GM23248 (cell line): ENCODE measurements at places on chromosomes 5 and 9.
A peak's percentile ranks its signal among the peaks of the same experiment; 100 is the strongest.

DNA sequence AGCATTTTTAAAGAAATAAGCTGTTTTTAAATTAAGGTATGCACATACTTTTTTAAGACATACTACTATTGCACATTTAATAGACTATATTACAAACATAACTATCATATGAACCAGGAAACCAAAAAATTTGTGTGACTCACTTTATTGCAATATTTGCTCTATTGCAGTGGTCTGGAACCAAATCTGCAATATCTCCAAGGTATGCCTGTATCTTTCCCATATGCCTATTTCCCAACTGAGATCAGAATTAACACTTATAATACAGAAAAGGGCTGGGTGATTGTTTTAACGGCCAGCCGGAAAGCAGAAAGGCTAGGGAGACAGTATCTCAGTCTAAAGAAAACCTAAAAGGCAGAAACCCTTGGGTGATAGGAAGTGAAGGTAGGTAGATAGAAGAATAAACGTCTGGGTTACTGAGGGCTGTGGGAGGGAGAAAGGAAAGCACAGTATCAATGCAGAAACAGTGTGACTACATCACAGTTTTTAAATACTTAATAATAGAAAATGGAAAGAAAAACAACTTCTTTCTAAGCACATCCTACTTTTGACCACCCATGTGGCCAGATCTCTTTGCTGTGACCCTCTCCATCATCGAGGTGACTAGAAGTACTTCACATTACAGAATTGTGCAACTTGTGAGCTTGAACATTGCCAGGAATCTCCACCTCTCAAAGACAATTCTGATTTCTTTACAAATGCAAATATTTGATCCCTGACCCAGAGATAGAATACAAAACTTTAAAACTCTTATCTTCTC, 126.4 kb downstream of the LPAR1 start:
- H3K27ac ChIP-seq = peak overlapping the region; percentile 70
- peak; percentile 62 for DNase-seq
- H3K4me3 ChIP-seq = peak overlapping the region; percentile 48

GRCh38 chr5:172458976-172459782, 4.9 kb upstream of the SH3PXD2B start:
- H3K4me3 ChIP-seq = no peak overlapping the region
- DNase-seq = no peak
- no peaks in the 10 kb centered on the region for H3K36me3 ChIP-seq
- no peaks in the 10 kb centered on the region for H3K27me3 ChIP-seq
- H3K27ac ChIP-seq = no peak overlapping the region

GRCh38 chr9:121662891-121663580, 11.6 kb downstream of the DAB2IP start:
- H3K4me3 ChIP-seq = no peak overlapping the region
- peaks cover 2% of the 10 kb centered on the region; the same call in 1 of the 2 replicates for H3K27me3 ChIP-seq
- H3K27ac ChIP-seq = no peak overlapping the region
- no peak for DNase-seq
- no peaks in the 10 kb centered on the region for H3K4me1 ChIP-seq
- no peaks in the 10 kb centered on the region for H3K36me3 ChIP-seq

DNA sequence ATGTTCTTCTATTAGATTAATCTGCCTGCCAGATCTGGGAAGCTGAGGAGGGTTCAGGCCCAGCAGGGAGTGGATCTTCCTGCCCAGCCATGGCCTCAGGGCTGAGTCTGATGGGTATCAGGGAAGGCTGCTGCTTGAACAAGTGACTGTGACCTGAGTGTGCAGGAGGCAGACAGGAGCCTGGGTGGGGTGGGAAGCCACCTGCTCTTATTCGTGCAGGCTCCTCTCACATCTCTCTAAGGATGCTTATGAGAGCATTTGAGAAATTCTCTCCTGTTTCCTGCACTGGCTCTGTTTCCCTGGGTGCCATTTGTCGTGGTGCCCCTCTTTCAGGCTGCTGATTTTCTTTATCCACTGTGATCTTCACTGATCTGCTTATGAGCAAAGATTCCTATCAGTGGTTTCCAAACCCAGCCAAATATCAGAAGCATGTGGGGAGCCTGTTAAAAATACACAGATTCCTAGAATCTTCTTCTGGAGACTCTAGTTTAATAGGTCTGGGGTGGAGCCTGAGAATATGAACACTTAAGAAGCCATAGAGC, 2.1 kb downstream of the RGS3 start:
- H3K36me3 ChIP-seq = no peaks in the 10 kb centered on the region
- no peak for DNase-seq
- H3K27me3 ChIP-seq = no peaks in the 10 kb centered on the region
- no peak overlapping the region for H3K27ac ChIP-seq
- no peak overlapping the region for H3K4me3 ChIP-seq

- H3K27ac ChIP-seq = no peak overlapping the region
- no peak for DNase-seq
- no peaks in the 10 kb centered on the region for H3K4me1 ChIP-seq
These were observed 68.9 kb upstream of the SELENOP start for GRCh38 chr5:42880496-42881150.

DNA sequence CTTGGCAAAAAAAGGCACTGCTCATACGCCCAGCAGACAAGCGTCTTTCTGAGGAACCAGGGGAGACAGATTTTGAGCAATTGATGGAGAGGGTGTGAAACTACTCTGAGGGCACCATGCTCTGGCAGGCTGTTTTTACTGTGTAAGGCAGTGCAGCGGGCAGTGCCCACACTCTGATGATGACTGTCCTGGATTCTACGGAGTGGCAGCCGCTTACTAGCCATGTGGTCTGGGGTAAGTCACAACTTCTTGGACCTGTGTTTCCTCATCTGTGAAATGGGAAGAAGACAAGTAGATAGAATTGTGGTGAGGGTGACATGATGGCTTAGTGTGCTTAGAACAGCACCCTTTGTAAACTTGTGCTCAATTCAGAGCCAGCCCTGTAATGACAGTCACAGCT, 38.8 kb downstream of the FABP6 start:
- DNase-seq = no peak

- H3K4me3 ChIP-seq = no peak overlapping the region
- no peak for DNase-seq
- no peaks in the 10 kb centered on the region for H3K36me3 ChIP-seq
- H3K27me3 ChIP-seq = no peaks in the 10 kb centered on the region
These were observed 36.7 kb upstream of the ANXA1 start for GRCh38 chr9:73114958-73115357.

DNA sequence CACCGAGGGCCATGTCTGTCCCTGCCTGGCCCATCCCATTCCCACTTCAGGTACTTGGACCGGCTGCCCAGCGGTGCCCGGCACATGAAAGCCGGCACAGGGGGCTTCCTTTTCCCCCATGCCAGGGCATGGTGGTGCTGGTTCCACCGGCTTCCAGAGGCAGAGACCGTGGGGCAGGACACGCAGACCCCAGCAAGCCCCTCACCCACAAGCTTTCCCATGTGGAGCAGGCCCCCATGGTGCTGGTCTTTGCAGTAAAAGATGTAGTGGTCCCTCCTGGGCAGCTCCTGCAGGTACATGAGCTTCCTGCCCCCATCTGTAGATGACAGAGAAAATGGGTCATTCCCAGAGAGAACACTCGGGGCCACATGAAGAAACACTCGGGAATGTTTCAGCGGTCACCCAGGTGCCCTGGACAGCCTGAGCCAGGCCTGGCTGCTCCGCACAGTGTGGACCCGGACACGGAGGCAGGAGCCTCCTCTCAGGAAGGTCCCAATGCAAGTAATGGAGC, 2.0 kb downstream of the OBP2B start:
- no peaks in the 10 kb centered on the region for H3K4me1 ChIP-seq
- H3K36me3 ChIP-seq = no peaks in the 10 kb centered on the region
- peaks cover 29% of the 10 kb centered on the region for H3K27me3 ChIP-seq
- H3K4me3 ChIP-seq = no peak overlapping the region

- H3K4me1 ChIP-seq = peaks cover 14% of the 10 kb centered on the region
- peak overlapping the region; percentile 68 for H3K27ac ChIP-seq
- DNase-seq = peak; percentile 89
- H3K4me3 ChIP-seq = peak overlapping the region; percentile 29
- no peaks in the 10 kb centered on the region for H3K36me3 ChIP-seq
- H3K27me3 ChIP-seq = no peaks in the 10 kb centered on the region
These were observed 54.1 kb downstream of the DUSP1 start for GRCh38 chr5:172716796-172717313.

DNA sequence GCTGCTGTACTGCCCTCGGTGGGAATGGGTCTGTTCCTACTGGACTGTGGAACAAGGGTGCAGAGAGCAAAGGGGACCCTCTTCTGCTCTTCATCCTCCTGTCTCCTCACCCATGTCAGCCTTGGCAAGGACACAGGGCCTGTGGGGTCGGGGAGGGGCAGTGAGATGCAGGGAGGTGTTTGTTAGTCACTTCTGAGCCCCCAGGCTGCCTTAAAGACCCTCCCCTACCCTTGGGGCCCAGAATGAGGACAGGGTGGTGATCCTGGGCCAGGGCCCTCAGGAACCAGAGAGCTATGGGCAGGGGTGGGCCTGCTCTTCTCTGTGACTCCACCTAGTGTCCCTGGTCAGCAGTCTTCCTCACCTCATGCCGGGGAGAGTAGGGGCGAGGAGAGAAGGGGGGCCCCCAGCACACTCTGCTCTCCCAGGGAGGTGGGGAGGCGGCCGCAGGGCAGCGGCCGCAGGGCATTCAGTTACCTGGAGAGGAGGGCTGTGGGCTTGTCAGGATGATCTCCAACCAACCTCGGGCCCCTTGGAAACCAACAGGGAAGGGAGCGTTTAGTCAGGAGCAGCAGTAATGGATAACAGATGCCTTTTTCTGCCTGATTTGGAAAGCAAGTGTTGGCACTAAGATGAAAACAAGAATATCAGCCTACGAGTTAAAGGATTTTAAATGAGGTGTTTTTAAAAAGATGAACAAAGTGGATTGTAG, 62.0 kb upstream of the GARNL3 start:
- no peaks in the 10 kb centered on the region for H3K36me3 ChIP-seq
- H3K4me1 ChIP-seq = no peaks in the 10 kb centered on the region
- H3K27me3 ChIP-seq = peaks cover 3% of the 10 kb centered on the region; the same call in 1 of the 2 replicates
- no peak overlapping the region for H3K27ac ChIP-seq

DNA sequence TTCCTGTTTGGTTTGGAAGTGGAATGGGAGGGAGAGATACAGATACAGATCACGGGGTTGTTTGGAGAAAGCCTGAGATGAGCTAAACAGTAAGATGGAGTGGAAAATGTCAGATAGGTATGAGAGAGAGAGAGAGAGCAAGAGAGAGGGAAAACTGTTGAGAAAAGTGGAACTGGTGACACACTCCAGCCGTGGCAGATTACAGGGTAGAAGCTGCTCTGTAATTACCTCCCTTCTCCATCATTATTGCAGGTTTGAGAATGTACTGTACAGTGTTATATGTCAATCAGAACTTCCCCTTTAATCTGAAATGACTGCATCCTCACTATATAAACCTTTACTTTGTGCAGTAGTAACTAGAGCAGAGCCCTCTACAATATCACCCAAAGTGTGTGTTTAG, 74.5 kb upstream of the WWC1 start:
- no peak overlapping the region for H3K27ac ChIP-seq
- no peaks in the 10 kb centered on the region for H3K4me1 ChIP-seq
- H3K27me3 ChIP-seq = no peaks in the 10 kb centered on the region
- no peak for DNase-seq
- H3K36me3 ChIP-seq = peaks cover 40% of the 10 kb centered on the region; the same call in 1 of the 2 replicates

DNA sequence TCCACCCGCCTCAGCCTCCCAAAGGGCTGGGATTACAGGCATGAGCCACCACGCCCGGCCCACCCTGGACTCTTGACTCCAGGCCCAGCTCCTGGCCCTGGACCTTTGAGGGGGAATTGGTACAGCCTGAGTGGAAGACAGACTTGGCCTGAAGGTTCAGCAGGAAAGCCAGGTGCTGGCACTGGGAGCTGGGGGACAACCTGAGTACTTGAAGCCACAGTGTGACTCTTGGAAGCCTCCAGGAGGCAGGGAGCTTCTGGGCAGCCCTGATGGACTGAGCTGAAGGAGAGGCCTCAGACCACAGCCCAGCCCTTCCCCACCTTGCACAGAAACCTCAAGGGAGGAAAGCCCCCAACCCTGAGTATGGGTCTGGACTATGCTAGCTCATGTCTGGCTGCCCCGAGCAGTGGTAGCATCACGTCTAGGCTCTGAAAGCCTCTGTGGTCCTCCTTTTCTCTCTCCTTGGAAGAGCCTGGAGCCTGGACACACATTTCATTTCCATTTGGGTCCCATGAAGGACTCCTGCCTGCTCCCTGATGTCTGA, 54.1 kb downstream of the RASGEF1C start:
- no peaks in the 10 kb centered on the region; the same call in none of the 2 replicates for H3K27me3 ChIP-seq
- no peaks in the 10 kb centered on the region for H3K4me1 ChIP-seq
- DNase-seq = no peak
- H3K36me3 ChIP-seq = no peaks in the 10 kb centered on the region

GRCh38 chr5:16412556-16412955, 53.0 kb downstream of the ZNF622 start:
- H3K27ac ChIP-seq = peak overlapping the region; percentile 43
- H3K4me3 ChIP-seq = no peak overlapping the region
- no peaks in the 10 kb centered on the region for H3K27me3 ChIP-seq

- no peak overlapping the region for H3K4me3 ChIP-seq
- no peaks in the 10 kb centered on the region for H3K36me3 ChIP-seq
- no peak overlapping the region for H3K27ac ChIP-seq
- H3K4me1 ChIP-seq = no peaks in the 10 kb centered on the region
These were observed 213.3 kb downstream of the IRX2 start for GRCh38 chr5:2538169-2538568.

- H3K4me3 ChIP-seq = no peak overlapping the region
- H3K36me3 ChIP-seq = no peaks in the 10 kb centered on the region
- H3K27ac ChIP-seq = no peak overlapping the region
- no peak for DNase-seq
- no peaks in the 10 kb centered on the region for H3K27me3 ChIP-seq
These were observed 68.1 kb upstream of the SPOCK1 start for GRCh38 chr5:137567226-137567625.

- H3K36me3 ChIP-seq = no peaks in the 10 kb centered on the region
- DNase-seq = no peak
- H3K27ac ChIP-seq = no peak overlapping the region
- no peaks in the 10 kb centered on the region for H3K27me3 ChIP-seq
- H3K4me1 ChIP-seq = no peaks in the 10 kb centered on the region
These were observed 131.1 kb upstream of the PHYKPL start for GRCh38 chr5:178363501-178364325.

DNA sequence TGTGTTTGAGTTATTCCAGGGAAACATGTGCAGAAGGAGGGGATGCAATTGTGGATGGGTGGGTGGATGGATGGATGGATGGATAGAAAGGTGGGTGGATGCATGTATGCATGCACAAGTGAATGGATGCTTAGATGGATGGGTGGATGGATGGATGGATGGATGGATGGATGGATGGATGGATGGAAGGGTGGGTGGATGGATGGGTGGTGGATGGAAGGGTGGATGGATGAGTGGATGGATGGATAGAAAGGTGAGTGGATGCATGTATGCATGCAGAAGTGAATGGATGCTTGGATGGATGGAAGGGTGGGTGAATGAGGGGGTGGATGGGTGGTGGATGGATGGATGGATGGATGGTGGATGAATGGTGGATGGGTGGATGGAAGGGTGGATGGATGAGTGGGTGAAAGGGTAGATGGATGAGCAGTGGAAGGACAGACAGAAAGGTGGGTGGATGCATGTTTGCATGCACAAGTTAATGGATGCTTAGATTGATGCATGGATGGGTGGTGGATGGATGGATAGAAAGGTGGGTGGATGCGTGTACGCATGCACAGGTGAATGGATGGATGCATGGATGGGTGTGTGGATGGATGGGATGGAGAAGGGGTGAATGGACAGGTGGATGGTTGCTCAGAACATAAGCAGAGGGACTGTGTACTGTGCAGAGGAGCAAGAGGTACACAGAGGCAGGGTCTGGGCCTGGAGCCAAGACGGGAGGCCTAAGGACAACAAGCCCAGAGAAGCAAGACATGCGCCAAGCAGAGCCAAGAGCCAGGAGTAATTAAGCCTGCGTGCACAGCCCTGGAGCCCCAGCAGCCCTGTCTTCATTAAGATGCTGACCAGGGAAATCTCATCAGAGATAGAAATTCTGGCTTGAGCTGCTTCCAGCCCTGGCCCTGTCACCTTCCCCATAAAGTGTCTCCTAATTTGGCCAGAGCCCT, 84.6 kb upstream of the PPP1R26 start:
- no peak overlapping the region for H3K27ac ChIP-seq
- H3K36me3 ChIP-seq = no peaks in the 10 kb centered on the region
- no peak for DNase-seq
- H3K4me1 ChIP-seq = no peaks in the 10 kb centered on the region
